ENCODE measurements at places on chromosomes 1 and 21. TPM values are rescaled to one million over a fixed set of nuclear protein-coding genes. Genes with fewer than 3 reads are reported as not detected.

Gene LRRC71
- not detected for total RNA-seq

Gene HNRNPCL1
- not detected for total RNA-seq

Gene SYT14
- total RNA-seq = 3.3 TPM

Gene ARHGEF16
- not detected for total RNA-seq

Gene OR2L13
- not detected for total RNA-seq

Gene KRTAP12-4
- total RNA-seq = not detected

Gene LDLRAD2
- not detected for total RNA-seq

Gene ADAM30
- not detected for total RNA-seq

Gene ERG
- 0.11 TPM for total RNA-seq

Gene ADGRL4
- 3.7 TPM for total RNA-seq

Gene IL19
- not detected for total RNA-seq

Gene LCE6A
- total RNA-seq = not detected

Gene FAM110D
- under 0.01 TPM for total RNA-seq

Gene SSX2IP
- 83.6 TPM for total RNA-seq

Gene SLC16A4
- total RNA-seq = 16.6 TPM

Gene DENND2D
- 1.1 TPM for total RNA-seq

Gene KCNJ9
- not detected for total RNA-seq

Gene NOS1AP
- total RNA-seq = 0.44 TPM

Gene TLCD4
- 0.75 TPM for total RNA-seq

Gene THEM5
- total RNA-seq = not detected

Gene CRYZ
- 83.7 TPM for total RNA-seq

Gene PADI2
- total RNA-seq = not detected

Gene PCAT6
- not detected for total RNA-seq

Gene TSPAN1
- 0.22 TPM for total RNA-seq

Gene TBX19
- 0.33 TPM for total RNA-seq

Gene HTR6
- not detected for total RNA-seq

Gene SPRR1B
- total RNA-seq = not detected

Gene RBBP5
- 23.6 TPM for total RNA-seq

Gene OLIG2
- not detected for total RNA-seq

Gene LEMD1
- not detected for total RNA-seq

Gene KIF21B
- total RNA-seq = 0.37 TPM

Gene ZNF648
- total RNA-seq = not detected

Gene FAM72D
- total RNA-seq = 1.00 TPM

Gene PRRX1
- 219 TPM for total RNA-seq

Gene NBPF4
- total RNA-seq = not detected

Gene CFHR3
- not detected for total RNA-seq

Gene TIAM1
- 0.37 TPM for total RNA-seq

Gene STIL
- total RNA-seq = 15.6 TPM

Gene OR2L2
- under 0.01 TPM for total RNA-seq

Gene OR2L3
- total RNA-seq = 0.12 TPM

Measured in uterine smooth muscle cell (primary cell).